Aorta (tissue), 5 donors: ENCODE measurements at places on chromosomes 2 and 18. TPM values are rescaled to one million over a fixed set of nuclear protein-coding genes. Genes with fewer than 3 reads are reported as not detected.

DNA sequence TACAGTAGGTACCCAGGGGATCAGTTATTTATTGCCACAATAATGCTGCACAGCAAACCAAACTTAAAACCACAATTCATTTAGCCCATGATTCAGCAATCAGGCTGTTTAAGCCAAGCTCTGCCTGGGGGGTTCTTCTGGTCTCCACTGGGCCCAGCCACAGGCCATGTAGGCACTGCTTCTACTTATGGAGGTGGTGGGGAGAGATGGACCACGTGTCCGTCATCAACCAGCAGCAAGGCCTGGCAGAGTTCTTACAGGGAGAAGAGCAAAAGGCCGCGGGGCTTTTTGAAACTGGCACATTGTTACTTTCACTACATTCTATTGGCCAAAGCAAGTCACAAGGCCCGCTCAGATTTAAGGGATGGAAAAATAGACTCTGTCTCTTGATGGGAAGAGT is 76.3 kb upstream of the DAPL1 start:
- H3K4me1 ChIP-seq: no peaks in the 10 kb centered on the region
- no peak overlapping the region for H3K4me3 ChIP-seq
- H3K27ac ChIP-seq: no peak overlapping the region

Gene CSRNP3
- total RNA-seq: 5.4 TPM

GRCh38 chr2:56018267-56018666 is 94.7 kb upstream of the EFEMP1 start:
- DNase-seq: no peak

GRCh38 chr2:40257340-40258134 is 194.4 kb downstream of the SLC8A1 start:
- H3K27ac ChIP-seq: no peak overlapping the region
- H3K27me3 ChIP-seq: no peaks in the 10 kb centered on the region
- H3K4me3 ChIP-seq: no peak overlapping the region
- DNase-seq: no peak

GRCh38 chr18:73893880-73894279 is 253.8 kb downstream of the FBXO15 start:
- no peaks in the 10 kb centered on the region for H3K36me3 ChIP-seq
- no peak for DNase-seq
- H3K27ac ChIP-seq: no peak overlapping the region
- no peaks in the 10 kb centered on the region for H3K27me3 ChIP-seq

DNA sequence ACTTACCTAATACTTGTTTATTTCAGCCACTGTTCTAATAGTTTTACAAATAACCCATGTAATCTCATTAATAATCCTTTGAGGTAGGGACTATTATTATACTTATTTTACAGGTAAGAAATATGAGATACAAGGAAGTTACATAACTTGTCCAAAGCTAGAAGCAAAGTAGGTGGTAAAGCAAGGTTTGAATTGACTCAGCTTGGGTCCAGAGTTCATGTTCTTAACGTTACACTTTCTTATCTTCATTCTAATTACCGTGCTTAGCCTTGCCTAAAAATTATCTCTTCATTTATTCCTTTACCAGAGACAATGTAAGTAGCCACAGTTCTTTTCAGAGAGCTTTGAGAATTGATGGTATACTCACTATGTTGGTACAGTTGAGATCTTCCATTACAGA is 743.6 kb downstream of the KCNJ3 start:
- no peaks in the 10 kb centered on the region for H3K27me3 ChIP-seq
- no peak overlapping the region for H3K4me3 ChIP-seq
- no peaks in the 10 kb centered on the region for H3K4me1 ChIP-seq
- DNase-seq: no peak
- H3K36me3 ChIP-seq: no peaks in the 10 kb centered on the region

Gene CFAP65
- not detected for total RNA-seq

DNA sequence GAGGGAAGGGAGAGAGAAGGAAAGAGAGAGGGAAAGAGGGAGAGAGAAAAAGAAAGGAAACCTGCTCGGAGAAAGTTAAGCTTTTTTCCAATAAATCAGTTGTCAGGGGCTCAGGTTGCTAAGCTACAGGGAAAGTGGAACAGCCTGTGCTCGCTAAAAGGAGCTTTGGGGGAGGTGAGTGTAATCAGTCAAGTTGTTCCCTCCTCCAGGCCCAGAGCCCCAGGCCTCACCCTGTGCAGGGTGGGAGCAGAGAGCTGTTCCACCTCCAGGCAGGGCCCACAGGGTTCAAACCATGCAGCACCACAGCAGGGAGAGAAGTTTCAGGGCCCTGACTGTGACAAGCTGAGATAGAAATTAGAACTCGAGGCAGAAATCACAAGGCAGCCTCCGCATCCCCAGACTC is 56.4 kb upstream of the PPP1CB start:
- no peak for DNase-seq
- no peak overlapping the region for H3K27ac ChIP-seq
- no peaks in the 10 kb centered on the region for H3K27me3 ChIP-seq
- no peaks in the 10 kb centered on the region for H3K36me3 ChIP-seq

Gene POTEC
- not detected for total RNA-seq
